C1 segment of cervical spinal cord (tissue), 14 donors: ENCODE measurements at places on chromosomes 3 and 15.

DNA sequence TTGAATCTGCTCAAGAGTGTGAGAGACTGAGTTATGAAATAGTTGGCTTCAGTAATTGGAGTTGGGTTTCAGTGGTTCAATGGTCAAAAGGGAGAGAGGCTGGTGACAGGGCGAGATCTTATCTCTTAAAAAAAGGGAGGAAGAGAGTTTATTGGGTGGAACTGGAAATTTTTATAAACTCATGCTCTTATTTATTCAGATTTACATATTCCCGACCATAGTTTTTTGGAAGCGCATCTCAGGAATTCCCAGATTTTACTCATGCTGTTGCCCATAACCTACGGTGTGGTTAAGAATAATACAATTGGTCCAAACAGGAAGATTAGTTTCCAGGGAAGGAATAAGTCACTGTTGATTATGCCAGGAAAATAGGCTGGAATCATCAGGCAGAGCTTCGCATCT lies 41.4 kb downstream of the CD200 start:
- DNase-seq = no peak

- no peak for DNase-seq
Measured at GRCh38 chr3:149466192-149466591, 8.3 kb upstream of the TM4SF4 start.

- DNase-seq = peak; percentile 38
Measured at GRCh38 chr3:125622381-125622791, 27.1 kb upstream of the OSBPL11 start.

DNA sequence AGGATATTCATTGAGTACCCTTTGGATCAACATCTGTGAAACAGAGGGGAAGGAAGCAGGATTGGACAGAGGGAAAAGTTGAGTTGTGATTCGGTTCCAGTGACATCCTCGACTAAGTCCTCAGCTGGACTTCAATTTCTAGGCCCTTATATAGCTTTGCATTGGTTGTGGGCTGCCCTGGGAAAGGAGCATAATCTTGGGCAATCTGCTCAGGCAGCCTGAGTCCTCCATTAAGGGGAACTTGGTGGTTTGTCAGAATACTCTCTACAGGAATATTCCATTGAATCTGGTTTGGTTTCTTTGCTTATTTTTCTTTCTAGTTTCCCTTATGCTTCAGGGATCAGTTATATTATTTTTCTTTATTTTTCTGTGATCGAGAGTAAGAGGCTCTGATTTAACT lies 94.1 kb downstream of the TCF12 start:
- DNase-seq = no peak

DNA sequence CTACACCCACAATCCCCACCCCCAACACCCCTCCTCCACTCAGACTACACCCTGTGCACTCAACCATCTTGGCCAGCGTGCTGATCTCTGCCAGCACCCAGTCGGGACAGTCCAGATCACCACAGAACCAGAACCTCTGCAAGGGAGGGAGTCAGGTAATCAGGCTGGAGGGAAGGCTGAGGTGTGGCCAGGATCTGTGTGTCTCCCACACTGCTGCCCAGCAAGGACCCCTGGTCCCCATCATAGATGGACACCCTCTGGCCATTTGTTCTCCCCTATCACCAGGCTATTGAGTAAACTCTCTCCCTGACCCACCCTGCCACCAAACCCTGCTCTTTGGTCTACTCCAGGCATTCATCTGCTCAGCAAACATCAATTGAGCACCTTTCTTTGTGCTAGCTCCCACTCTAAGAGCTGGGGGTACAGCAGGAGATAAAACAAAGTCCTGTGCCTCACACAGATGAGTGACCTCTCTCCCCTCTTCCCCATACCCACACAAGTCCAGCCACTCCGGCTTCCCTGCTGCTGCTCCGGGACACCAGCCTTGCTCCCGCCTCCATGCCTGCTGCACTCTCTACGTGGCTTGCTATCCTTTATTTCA lies 134.8 kb downstream of the TBC1D2B start:
- no peak for DNase-seq

GRCh38 chr15:68560501-68561113 lies 18.2 kb upstream of the CORO2B start:
- peak; percentile 79 for DNase-seq

DNA sequence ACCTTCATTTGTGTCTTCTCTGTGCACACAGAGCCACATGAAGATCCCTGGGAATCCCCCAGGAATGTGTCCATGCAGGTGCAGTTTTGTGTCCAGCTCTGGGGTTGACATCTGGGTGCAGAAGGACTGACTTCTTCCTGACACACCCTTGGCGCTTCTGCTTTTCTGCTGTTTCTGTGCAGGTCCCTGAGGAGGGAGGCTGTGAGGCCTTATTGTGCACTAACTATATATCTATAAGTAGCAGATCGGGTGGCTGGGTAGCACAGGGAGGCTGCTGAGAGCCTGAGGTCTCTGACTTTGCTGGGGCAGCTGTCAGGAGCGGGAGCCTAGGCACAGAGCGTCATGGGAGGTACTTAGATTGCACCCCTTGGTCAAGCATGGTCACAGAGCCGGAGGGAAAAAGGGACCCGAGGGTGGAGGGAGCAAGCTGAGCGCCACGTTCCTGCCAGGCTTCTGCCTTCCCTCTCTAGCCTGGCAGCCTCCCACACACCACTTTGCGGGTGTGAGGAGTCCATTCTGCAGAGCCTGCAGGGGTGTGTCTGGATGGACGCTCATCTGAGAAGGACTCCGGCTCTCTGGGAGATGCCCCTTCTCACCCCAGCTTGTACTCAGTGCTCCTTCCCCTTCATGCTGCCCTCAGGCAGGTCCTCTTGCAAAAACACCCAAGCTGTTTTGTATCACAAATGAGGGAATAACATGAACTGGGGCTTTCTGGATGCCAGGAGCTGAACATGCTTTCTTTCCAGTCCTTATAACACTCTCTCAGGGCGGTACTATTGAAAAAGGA lies 23.9 kb downstream of the CCDC33 start:
- DNase-seq = no peak

GRCh38 chr3:108123326-108123725 lies 32.5 kb upstream of the CD47 start:
- no peak for DNase-seq

DNA sequence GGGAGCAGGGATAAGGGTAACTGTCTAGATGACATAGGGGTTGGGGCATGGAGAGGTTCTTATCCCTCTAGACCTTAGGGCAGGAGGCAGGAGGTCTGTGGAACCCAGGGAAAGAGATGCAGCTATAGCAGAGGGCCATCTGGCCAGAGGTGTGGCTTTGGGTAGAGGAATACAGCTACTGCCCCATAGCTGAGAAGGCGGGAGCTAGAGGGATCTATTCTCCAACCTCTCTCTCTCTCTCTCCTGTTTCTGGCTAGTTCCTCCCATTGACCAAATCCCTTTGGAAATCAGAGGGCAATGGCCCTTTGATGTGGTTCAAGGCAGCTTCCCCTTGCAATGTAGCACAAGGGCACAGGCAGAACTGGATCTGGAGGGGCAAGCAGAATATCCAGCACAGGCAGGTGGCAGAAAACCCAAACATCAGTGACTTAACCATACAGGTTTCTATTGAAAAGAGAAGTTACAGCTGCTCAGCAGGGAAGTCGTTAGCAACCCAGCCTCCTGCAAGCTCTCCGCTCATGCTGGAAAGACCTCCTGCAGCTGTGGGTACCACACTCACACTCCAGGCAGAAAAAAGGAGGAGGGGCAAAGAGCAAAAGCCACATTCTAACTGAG lies 22.3 kb upstream of the LMOD3 start:
- DNase-seq = no peak

DNA sequence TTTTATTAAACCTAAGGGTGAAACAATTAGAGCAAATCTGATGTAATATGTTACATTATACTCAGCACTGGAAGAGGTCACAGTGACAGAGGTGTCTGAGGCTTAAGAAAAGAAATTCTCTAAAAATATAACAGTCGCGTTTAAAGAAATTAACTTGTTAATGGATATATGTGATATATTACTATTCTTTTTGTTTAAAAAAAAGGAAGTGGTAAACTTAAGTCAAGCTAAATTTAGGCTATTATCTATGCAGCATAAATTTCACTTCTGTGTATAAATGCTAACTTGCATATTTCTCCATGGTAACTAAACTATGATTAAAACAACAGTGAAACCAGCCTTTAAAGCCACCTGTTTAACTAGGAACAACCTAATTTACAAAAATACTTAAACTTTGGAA lies 191.3 kb downstream of the FOXP1 start:
- no peak for DNase-seq

DNA sequence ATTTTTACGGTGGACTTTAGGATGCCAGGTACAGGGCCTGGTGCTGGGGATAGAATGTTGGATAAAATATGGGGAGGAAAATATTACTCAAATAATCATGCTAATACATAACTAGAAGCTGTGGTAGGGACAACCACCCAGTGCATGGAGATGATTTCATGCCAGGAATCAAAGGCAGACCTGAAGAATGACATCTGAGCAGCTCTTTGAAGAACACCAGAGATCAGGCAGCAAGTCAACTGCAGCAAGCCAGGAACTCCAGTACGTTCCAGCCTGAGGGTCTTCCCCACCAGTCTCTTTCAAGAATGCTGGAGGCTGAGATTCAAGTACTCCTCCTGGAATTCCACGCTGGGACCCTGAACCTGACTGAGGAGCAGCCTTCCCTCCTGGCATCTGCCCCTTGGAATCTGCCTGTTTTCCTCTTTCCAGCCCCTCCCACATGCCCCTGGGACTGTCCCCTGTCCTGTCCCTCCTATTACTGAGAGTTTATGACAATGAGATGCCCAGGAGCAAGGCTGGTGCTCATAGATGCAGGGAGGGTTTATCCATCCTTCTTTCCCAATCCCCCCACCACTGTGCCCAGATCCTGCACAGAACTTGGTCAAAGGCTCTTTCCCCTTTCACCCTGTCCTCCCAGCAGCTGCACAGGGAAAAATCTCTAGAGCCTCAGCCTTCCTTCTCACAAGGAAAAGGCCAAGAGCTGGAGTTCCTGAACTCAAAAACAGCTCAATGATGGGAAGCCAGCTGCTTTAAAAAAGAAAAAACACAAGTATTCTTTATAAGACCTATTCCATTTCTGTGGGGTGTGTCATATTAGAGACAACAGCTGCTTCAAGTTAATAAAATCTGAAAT lies 68.0 kb downstream of the PDZRN3 start:
- DNase-seq = no peak

- no peak for DNase-seq
Measured at GRCh38 chr3:134667406-134667805, 16.6 kb upstream of the KY start.

DNA sequence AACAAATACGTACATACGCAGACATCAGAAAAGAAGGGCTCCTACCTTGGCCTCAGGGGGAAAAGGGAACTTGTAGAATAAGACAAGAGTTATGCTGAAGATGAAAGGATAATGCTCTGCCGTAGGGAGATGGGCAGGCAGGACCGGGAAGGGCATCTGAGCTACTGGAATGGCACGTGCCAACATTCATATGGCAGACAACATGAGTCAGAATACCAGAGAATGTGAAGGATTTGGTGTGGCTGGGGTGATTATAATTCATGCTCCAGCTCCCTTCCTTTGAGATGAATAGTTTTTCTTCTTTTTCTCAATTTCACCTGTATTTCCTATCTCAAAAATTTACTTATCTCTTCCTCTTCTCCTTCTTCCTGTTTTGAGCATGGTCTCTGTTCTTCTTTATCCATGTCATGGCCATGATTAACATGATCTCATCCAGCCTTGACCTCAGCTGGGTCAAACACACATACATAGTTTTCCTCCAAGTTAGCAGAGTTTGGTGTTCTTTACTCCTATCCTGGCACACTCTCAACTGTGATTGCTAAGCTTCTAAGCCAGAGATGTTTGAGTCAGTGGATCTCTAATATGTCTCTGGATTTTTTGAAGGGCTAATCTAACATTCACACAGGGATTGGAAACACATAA lies 507.0 kb downstream of the FOXP1 start:
- no peak for DNase-seq

DNA sequence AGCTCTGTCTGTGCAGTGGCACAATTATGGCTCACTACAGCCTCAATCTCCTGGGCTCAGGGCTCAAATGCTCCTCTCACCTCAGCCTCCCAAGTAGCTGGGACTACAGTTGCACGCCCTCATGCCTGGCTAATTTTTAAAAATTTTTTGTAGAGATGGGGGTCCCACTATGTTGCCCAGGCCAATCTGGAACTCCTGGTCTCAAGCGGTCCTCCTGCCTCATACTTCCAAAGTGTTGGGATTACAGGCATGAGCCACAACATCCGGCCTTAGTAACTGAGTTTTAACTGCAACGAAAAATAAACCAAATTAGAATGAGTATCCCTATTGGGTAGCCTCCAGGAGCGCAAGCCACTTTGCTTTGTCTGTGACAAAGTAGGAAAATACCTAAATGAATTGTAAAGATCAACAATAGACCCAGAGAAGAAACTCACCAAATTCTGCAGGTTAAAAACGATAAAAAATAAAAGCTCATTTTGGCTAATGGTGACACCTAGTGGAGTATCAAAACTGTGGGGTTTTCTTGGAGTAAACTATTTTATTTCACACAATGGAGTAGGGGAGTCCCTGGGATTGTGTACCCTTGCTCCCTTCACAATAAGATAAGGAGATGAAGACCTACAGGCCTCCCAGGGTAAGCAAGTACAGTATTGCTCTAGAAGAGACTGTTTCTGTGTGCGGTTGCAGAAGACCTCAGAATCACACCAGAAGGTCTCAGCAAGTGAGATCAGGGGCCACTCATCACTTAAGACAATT lies 21.0 kb upstream of the CA12 start:
- no peak for DNase-seq

- no peak for DNase-seq
Measured at GRCh38 chr3:192869131-192870031, 48.3 kb downstream of the MB21D2 start.

DNA sequence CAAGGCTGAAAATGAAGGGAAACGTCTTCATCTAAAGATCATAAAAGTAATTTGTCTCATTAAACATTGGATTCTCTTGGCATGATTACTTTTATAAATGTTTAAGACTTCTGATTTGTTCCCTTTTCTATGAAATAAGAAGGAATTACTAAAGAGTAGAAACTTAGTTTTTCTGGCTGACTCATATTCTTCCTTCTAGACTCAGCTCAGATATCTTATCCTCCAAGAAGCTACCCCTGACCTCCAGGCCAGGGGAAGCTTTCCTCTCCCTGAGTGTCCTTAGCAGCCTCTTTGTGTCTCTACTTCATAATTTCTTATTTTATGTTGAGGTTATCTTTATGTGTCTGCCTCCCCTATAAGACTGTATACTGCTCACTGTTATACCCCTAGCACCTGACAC lies 291.9 kb upstream of the STT3B start:
- DNase-seq = no peak

DNA sequence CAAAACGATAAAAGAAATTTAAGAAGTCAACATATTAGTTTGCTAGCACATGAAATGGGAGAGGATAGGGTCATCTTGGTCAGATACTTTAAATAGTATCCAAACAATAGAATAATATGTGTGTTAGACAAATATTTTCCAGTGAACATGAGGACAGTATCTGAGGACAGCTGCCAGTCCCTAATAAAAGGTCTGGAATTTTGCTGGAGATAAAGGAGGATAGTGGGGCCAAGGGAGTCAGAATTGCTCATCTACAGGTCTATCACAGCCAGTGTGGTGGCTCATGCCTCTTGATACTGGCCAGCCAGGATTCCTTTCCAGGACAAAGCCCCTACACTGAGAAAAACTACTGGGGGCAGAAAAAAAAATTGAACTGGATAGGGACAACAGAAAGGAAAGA lies 74.0 kb downstream of the HERC1 start:
- DNase-seq = no peak

- DNase-seq = no peak
Measured at GRCh38 chr3:117723825-117724224, 1014.2 kb downstream of the TUSC7 start.
